ENCODE measurements at places on chromosomes 3 and 15.

GRCh38 chr3:14208977-14209394 lies 30.4 kb downstream of the LSM3 start:
- DNase-seq = no peak

GRCh38 chr3:102608875-102609274 lies 174.1 kb downstream of the ZPLD1 start:
- DNase-seq = no peak

DNA sequence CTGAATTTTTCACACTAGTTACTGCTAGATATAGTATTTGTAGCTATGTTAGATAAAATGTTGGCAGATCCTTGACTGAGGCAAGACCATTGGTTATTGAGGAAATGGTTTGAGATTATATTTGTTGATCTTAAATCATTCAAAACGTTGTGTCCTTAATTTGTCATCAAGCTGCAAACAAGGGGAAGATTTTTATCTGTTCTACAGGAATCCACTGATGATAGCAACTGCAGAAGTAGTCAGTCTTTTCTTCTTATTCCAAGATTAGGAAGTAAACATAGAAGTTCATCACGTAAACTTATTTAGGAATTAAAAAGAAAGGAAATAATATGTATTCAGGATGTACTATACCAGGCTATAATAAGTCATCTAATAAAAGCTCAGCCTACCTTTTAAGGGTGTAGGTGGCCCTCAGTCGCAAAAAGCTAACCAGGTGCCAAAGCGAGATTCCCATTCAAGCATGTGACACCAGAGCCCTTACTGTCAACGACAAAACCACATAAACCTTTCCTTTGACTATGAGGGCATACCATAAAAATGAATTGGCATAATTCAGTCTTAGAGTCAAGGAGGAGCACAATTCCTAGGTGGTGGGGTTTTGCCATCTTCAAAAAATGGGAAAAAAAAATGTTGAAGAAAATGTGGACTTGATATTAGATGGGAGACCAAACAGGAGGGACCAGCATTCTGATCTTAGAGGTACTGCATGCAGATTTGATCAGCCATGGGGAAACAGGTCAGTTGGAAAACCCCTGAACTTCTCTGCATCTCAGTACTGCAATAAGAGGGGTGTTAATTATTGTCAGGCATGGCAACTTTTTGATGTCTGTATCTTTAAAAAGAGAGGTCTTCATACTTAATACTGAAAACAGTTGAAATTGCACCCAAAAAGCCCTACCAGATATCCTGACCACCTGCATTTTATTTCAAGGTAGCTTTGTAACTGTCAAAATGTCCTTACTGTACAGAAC lies 212.5 kb upstream of the UBE2E1 start:
- DNase-seq = no peak

GRCh38 chr15:56346414-56346813 lies 18.8 kb upstream of the TEX9 start:
- no peak for DNase-seq

- DNase-seq = no peak
Measured at GRCh38 chr15:48940508-48940907, 23.2 kb downstream of the SHC4 start.

- DNase-seq = no peak
Measured at GRCh38 chr3:61938878-61939549, 377.6 kb downstream of the PTPRG start.

DNA sequence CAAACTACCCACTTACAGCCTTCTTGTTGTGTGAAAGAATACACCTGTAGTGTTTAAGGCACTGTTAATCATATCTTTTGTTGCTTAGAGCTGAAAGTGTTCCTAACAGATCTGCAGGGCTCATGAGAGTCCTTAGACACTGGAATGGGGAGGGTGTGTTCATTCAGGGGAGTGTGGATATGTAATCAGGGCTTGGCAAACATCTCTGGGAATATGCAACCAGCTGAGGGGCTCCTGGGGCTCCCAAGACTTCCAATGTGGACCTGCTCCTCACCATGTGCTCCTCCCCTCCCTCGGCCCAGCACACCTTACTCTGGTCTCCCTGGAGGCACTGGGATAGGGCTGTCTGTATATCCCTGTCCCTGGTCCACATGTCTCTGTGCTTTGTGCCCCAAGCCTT lies 30.3 kb upstream of the MFSD1 start:
- DNase-seq = no peak

DNA sequence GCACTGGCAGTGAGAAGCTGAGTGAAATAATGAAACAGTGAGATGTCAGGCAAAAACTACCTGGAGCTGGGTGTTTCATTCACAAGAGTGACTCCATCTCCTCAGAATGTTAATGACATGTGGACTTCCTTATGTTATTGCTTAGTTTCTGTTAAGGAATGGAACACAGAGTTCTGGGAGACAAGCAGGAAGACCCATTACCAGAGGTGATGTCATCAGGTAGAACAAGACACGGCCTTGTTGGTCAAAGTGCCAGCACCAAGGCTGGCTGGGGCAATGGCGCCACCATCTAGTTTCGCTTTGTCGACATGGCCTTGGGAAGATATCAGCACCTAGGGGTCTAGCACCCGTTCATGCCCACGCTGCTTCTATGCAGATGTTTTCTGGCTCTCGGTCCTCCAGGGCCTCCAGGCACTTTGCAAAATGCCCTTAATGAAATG lies 252.2 kb downstream of the FAM43A start:
- no peak for DNase-seq

GRCh38 chr3:152778022-152778421 lies 56.9 kb upstream of the P2RY1 start:
- DNase-seq = no peak

- DNase-seq = no peak
Measured at GRCh38 chr15:73758461-73758860, 5.3 kb upstream of the INSYN1 start.

- DNase-seq = no peak
Measured at GRCh38 chr15:34653992-34654391, 70.5 kb upstream of the GOLGA8B start.

DNA sequence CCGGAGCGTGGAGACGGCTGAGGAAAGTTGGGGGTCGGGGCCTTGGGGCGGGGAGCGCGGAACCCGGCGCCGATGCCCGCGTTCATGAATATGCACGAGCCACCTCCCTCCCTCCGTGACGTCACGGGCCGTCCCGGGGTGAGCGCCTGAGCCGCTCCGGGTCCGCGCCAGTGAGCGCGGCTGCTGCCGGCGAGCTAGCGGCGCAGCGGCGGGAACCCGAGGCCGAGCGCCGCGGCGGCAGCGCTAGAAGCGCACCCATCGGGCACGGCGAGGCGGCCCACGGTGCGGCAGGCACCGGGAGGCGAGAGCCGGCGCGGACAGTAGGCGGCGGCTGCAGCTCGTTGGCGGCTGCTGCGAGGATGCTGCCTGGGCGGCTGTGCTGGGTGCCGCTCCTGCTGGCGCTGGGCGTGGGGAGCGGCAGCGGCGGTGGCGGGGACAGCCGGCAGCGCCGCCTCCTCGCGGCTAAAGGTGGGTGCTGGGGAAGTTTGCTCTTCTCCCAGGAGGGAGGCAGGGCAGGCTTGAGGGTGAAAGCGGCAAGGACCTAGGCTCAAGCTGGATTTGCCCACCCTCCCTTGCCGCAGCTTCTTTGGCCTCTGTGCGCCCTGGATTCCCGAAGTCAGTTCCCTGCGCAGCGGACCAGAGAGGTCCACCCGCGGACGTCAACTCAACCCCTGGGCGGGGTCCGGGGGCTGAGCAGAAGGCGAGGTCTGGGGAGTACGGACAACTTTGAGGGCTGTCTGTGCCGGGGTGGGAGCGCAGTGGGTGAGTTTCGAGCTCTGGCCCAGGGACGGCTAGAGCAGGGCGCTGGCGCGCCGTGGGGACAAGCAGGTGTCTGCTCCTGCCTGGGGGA lies at the start of gene CLSTN2:
Gene CLSTN2, plus strand, starts transcription at position 170 of the 850 bp plus-strand sequence.
- no peak for DNase-seq

DNA sequence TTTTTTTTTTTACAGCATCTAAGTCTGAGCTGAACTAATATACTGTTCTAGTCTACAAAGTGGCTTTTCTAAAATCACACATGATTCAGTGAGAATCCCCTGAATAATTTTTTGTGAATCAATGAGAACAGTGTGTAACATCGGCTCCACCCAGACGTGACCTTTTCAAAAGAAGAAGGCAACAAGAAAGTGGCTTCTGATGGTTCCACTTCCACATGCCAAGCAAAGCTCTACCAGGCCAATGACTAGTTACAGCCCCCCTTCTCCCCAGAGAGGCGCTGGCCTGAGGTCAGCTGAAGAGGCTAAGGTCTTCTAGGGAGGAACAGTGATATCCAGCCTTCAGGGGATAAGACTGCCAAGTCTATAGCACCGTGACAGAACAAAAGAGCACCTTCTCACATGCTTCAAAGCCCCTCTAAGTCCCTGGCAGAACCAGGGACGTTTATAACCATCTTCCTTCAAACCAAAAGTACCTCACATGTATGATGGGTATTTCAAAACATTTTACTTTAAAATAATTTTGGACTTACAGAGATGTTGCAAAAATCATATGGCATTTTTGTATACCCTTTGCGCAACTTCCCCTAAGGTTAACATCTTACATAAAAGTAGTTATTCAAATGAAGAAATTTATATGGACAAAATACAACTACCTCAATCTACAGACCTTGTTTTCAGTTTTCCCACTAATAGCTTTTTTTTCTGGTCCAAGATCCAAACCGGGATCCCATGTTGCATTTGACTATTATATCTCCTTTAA lies 177.9 kb downstream of the OSBPL10 start:
- DNase-seq = no peak

GRCh38 chr15:58282060-58282708 lies 144.0 kb downstream of the AQP9 start:
- DNase-seq = no peak

GRCh38 chr15:45265506-45265905 lies 13.5 kb downstream of the SLC28A2 start:
- no peak for DNase-seq

GRCh38 chr3:45911511-45912226 lies 25.3 kb downstream of the CCR9 start:
- no peak for DNase-seq

DNA sequence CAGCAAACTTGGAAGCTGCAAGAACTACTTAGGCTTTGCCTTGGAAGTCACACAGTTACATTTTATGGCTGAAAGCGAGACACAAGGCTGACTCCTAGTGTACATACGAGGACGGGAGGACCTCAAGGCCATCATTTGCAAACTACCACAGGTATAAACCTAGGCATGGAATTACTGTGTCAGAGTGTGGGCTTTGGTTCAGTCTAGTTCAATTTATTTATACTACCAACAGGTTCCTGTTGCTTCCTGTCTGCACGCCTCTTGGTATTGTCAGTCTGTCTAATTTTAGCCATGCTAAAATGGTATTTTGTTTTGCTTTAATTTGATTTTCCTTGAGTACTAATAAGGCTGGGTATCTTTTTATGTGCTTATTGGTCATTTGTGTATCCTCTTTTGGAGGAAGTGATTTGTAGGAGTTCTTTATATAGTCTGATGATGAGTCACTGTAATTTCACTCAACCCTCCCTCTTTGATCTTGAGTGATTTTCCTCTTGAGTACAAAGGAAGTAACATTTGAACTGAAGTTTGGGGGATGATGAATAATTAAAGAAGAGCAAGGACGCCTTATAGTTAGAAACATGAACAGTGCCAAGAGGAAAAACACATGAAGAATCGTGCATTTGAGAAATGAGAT lies 8.2 kb downstream of the ANKRD34C start:
- DNase-seq = no peak

GRCh38 chr15:58399739-58400138 lies 32.1 kb upstream of the LIPC start:
- no peak for DNase-seq

DNA sequence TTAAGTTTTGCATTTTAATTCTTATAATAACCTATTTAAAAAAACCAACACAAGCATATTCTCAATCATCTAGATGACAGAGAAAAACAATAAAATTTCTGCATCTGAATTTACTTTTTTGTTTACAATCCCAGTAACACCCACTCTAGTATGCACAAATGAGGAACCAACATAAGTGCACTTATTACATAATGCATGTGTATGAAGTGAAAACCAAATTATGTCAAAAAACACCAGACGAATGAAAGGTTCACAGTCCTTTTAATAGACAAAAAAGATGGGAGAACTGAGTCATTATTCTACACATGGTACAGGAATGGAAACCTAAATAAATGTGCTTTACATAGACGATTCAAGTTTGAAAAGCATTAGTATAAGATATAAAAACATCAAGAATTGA lies 91.7 kb downstream of the NR1I2 start:
- no peak for DNase-seq

- no peak for DNase-seq
Measured at GRCh38 chr15:93900476-93901400, 330.6 kb upstream of the MCTP2 start.

DNA sequence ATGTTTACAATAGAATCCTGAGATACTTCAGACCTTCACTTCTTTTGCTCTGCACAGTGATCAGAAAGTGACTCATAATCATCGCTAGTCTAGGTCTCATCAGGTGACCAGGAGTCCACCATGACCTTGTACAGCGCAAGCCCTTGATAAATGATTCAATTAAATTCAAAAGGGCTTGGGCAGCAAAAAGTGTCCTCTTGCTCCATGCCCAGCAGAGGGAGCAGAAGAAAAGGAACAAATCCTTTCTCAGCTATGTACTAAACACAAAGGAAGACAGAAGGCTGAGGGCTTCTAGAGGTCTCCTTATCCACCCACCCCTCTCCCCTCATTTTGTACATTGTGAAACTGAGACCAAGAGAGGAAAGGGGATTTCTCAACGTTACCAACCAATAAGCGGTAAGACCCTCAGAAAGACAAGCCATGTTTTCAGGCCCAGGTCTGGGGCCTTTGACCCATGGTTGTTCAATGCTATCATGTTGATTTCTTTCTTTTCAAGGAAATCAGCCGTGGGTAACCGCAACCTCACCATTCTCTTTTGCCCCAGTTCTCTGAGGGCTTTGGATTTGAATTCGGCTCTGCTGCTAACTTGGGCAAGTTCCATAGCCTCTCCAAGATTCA lies 74.8 kb downstream of the AQP9 start:
- no peak for DNase-seq

DNA sequence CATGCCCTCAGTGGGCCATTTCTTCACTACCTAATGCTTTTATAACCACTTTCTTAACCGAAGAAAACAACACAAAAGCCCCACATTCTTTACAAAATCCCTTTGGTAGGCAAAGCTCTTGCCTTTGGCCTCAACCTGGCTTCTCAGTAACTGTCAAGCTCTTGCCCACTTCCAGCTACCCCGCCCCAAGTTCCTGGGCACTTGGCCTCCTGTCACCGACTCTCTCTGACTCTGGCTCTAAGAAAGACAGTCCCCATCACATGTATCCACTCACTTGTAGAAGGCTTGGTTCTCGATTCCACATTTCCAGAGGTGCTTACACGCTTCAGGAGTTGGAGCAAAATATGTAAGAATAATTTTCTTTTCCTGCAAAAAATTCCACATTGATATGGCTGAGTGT lies 61.1 kb downstream of the WDR76 start:
- no peak for DNase-seq

- DNase-seq = no peak
Measured at GRCh38 chr3:24040311-24040710, 95.2 kb downstream of the NR1D2 start.
